Activated CD4-positive, alpha-beta T cell treated with anti-CD3 and anti-CD28 coated beads for 24 hours (primary cell): ENCODE measurements at places on chromosomes 7 and 10.

DNA sequence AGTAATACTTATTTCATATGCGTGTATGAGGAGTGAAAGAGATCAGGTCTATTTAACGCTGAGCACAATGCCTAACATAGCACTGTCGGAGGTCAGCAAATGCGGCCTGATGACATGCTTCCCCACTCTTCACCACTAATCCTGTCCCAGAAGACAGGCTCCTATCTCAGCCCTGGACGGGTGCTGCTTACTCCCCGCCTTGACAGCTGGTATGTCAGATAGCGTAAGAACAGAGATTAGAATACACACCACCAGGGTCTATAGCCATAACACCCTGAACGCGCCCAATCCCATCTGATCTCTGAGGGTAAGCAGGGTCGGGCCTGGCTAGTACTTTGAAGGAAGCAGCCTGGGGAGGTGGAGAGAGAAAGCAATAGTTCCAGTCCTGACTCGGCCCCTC is 32.3 kb upstream of the TM9SF3 start:
- no peak for DNase-seq

- DNase-seq = no peak
Measured at GRCh38 chr10:95758351-95759025, 2.5 kb downstream of the ENTPD1 start.

DNA sequence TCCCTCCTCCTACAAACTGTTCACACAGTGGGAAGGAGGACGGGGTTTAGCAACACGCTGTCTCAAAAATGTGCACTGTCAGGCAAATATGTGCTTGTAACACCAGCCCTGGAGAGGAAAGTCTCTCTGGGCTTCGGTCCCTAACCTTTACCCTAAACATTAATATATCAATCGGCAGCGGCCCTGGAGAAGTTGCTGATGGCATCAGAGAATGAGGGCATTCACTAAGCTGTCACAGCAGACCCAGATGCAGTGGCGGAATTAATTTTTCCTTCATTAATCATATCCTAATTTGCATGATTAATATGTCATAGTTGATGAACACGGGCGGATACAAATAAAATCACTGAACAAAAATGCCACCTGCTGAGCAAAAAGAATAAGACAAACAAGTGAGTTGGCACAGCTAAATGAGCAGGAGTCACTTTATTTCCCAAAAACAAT is 45.2 kb upstream of the INSIG1 start:
- no peak for DNase-seq

DNA sequence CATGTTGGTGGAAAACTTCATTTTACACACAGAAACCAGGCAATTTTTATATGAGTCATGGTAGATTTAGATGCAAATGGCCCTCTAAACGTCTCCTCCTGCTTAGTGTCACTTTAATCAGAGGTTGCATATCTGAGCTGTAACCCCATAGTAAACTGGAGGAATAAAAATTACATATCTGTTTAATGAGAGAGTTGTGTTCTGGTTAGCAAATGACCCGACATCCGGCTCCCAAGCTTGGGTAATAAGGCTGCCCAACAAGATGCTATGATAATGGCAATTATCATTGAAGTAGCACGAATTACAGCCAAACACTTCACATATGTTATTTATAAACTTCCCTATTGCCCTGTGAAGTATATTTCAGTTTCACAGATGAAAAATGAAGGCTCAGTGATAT is 10.6 kb upstream of the ADAM12 start:
- no peak for DNase-seq

- no peak for DNase-seq
Measured at GRCh38 chr7:105024734-105025133, 10.7 kb downstream of the KMT2E start.

DNA sequence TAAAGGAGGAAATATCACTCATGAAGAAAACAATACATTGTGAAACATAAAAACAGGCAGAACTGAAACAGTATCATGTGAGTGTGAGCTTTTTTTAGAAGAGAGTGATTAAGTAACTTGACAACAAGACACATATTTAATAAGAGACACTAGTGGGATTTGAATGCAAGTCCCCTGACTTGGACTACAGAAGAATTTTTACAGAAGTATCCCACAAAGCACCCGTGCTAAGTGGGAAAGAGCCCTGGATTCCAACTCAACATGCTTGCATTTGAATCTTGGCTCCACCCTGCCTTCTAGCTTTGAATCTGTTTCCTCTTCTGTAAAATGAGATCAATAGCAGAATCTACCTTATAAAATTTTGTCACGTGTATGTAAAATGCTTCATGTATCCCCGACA is 166.2 kb downstream of the ZNF365 start:
- no peak for DNase-seq

- no peak for DNase-seq
Measured at GRCh38 chr10:34705563-34705962, 109.5 kb downstream of the PARD3 start.

- no peak for DNase-seq
Measured at GRCh38 chr7:41732436-41732785, 29.5 kb upstream of the INHBA start.

DNA sequence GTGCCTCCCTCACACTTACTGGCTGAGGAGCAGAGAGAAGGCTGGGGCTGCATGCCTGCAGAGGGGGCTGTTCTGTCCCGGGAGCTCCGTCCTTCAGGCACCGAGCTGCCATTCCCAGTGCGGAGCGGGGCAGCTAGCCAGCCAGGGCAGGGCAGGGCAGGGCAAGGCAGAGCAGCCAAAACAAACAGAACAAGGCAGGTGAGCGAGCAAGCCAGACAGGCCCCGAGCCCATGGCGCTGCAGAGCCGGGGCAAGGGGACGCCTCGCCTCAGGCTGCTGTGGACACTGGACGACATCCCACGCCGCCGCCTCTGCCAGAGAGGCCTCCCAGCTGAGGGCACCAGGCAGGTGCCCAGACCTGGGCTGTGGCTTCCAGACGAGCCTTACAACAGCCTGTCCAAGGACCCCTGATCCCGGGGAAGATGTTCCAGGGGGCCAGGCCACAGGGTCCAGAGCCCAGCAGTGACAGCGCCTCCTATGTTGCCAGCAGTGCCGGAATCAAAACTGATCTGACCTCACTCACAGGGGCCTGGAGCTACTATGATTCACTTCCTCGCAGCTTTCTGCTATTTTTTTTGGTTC is 8.2 kb upstream of the NDST2 start:
- DNase-seq = no peak

DNA sequence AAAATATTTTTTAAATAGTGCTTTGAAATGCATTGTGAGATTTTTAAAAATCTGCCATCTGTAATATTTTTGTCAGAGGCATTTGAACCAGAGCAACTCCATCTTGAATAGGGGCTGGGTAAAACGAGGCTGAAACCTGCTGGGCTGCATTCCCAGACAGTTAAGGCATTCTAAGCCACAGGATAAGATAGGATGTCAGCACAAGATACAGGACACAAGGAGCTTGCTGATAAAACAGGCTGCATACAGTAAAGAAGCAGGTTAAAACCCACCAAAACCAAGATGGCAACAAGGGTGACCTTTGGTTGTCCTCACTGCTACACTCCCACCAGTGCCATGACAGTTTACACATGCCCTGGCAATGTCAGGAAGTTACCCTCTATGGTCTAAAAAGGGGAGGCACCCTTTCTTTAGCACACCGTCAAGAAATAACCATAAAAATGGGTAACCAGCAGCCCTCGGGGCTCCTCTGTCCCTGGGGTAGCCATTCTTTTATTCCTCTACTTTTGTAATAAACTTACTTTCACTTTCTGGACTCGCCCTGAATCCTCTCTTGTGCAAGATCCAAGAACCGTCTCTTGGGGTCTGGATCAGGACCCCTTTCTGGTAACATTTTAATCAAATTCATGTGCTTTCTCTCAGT is 273.7 kb downstream of the SEMA3D start:
- no peak for DNase-seq

- no peak for DNase-seq
Measured at GRCh38 chr10:24341897-24342296, 133.0 kb downstream of the KIAA1217 start.

DNA sequence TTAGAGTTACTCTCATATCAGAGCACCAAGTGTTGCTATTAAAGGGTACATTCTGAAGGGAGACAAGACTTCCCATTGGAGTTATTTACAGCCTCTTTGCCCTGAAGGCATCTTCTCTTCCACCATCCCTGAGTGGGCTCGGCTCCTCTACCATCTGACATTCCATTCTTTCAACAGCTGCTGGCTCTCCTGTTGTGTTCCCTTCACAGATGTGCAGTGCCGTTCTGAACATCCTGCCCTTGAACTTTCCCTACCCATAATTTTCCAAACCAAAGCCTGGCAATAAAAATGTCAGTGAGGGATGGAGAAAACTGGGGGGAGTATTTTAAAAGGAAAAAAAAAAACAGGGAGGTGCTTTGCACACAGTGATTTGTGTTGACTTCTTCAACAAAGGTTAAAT is 392.9 kb downstream of the KCNMA1 start:
- no peak for DNase-seq

DNA sequence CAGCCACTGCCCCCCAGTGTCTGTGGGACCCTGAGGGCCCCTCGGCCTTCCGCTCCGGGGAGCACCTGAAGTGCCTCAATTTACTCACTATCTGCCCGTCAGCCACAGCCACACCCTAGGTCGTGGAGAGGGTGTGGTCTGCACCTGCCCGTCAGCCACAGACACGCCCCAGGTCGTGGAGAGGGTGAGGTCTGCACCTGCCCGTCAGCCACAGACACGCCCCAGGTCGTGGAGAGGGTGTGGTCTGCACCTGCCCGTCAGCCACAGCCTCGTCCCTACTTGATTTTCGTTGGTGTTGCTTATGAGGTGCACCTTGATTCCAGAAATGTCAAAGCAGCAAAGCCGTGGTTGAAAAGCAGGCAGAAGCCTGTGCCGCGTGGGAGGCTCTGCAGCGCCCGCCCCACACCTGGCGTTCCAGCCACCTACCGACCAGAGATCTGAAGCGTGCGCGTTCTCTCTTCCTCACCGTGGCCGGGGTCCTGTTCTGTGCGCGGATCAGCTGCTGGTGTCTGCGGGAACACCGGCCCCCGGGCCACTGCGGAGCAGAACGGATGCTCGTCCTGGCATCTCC is 101.6 kb downstream of the DYNC2I1 start:
- DNase-seq = no peak

DNA sequence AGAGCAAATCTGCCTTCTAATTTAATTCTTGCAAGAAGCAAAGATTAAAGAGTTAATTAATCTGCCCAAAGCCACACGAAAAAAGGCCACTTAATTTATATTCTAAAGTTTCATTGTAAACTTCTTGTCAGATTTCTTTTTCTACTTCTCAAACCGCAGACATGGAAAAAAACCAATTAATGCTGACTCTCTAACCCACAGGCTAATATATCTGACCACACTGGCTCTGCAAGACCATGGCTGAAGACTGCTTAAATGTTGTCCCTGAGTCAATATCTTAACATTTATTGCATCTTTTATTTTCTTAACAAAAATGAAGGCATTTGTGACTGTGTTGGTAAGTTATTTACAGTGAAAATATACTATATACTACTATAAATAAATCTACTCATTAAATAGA is 234.0 kb upstream of the SP8 start:
- DNase-seq = no peak

- no peak for DNase-seq
Measured at GRCh38 chr10:69353977-69354635, 62.6 kb downstream of the TACR2 start.

GRCh38 chr10:1712314-1712713 is 25.0 kb downstream of the ADARB2 start:
- DNase-seq = no peak

DNA sequence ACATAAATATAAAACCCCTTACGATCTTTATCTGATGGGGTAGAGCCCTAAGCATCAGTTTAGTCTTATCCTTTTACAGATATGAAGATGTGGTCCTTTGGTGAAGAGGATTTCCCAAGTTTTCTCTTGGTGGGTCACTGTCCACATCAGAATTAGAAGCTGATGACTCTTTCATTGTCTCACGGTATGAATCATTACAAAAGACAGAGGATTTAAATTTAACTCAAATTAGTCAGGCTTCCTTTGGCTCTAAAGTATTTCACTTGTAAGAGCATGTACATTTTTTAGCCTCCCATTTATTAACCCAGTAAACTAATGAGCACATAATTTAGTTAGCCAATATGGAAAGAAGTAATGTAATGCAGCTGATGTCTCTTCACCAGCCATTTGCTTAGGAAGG is 49.9 kb upstream of the TMEM26 start:
- DNase-seq = no peak
